Activated T-cell treated with anti-CD3 and anti-CD28 coated beads, Interleukin-2, amount 50 U/mL, for 72 hours (primary cell): ENCODE measurements at places on chromosomes 6 and 20. TPM values are rescaled to one million over a fixed set of nuclear protein-coding genes. Genes with fewer than 3 reads are reported as not detected.

Gene OXT
- total RNA-seq, result 1.2 TPM

Gene SMLR1
- not detected for total RNA-seq

Gene KCNQ5
- 9.8 TPM for total RNA-seq

Gene GPLD1
- total RNA-seq, result 0.51 TPM

Gene CD40
- 4.2 TPM for total RNA-seq

Gene HLA-DRA
- total RNA-seq, result 18.8 TPM

Gene LST1
- 24.6 TPM for total RNA-seq

Gene SLPI
- total RNA-seq, result not detected

Gene TGM3
- total RNA-seq, result not detected

Gene SLC35D3
- total RNA-seq, result not detected

Gene JAG1
- total RNA-seq, result 1.0 TPM

Gene DEFB124
- total RNA-seq, result not detected

Gene PNPLA1
- not detected for total RNA-seq
